LHCN-M2 (cell line): ENCODE measurements at places on chromosomes 1 and 21. TPM values are rescaled to one million over a fixed set of nuclear protein-coding genes. Genes with fewer than 3 reads are reported as not detected.

CCDC181 gene
- 1.4 and 2.7 TPM in 2 replicates for total RNA-seq

MPZ gene
- 10.7 TPM in 2 replicates for total RNA-seq

SPRR2F gene
- total RNA-seq: not detected in 2 replicates

NR5A2 gene
- total RNA-seq: not detected in 2 replicates

CRNN gene
- not detected in 2 replicates for total RNA-seq

CD34 gene
- total RNA-seq: 1.2 and 2.1 TPM in 2 replicates

COL11A1 gene
- 41.4 and 54.3 TPM in 2 replicates for total RNA-seq

RUNX3 gene
- not detected in 2 replicates for total RNA-seq
